ENCODE measurements at places on chromosomes 1 and 21. TPM values are rescaled to one million over a fixed set of nuclear protein-coding genes. Genes with fewer than 3 reads are reported as not detected.

- H3K4me3 ChIP-seq = no peak overlapping the region
- no peaks in the 10 kb centered on the region for H3K27me3 ChIP-seq
- no peaks in the 10 kb centered on the region for H3K36me3 ChIP-seq
Observed at GRCh38 chr1:198691063-198691462, 52.2 kb downstream of the PTPRC start.

THEM5 gene
- polyA plus RNA-seq = not detected

SNX7 gene
- 14.3 TPM for polyA plus RNA-seq

DNA sequence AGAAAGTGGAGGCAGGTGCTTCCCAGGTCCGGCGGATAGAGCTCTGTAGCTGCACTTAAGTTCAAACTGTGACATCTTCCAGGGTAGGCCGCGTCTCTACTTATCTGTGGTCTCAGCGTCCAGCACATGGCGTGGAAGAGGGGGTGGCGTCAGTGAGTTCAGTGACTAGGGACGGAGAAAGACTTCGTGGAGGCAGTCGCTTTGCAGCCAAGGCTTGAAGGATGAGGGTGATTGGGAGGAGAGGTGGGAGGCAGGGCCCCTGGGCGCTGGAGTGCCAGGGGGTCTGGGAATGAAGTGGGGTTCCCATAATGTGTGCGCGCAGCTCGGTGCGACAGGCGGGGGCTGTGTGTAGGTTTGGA is 444 bp upstream of the AGO1 start:
- H3K27me3 ChIP-seq = no peaks in the 10 kb centered on the region
- H3K36me3 ChIP-seq = no peaks in the 10 kb centered on the region
- H3K4me3 ChIP-seq = peak overlapping the region; percentile 99
- no peak overlapping the region for H3K27ac ChIP-seq
- DNase-seq = no peak

- no peak for DNase-seq
- H3K4me1 ChIP-seq = peaks cover 25% of the 10 kb centered on the region
- H3K4me3 ChIP-seq = no peak overlapping the region
- no peak overlapping the region for H3K27ac ChIP-seq
- H3K36me3 ChIP-seq = no peaks in the 10 kb centered on the region
- no peaks in the 10 kb centered on the region for H3K27me3 ChIP-seq
Observed at GRCh38 chr1:43303471-43304313, 2.9 kb downstream of the TIE1 start.

DNA sequence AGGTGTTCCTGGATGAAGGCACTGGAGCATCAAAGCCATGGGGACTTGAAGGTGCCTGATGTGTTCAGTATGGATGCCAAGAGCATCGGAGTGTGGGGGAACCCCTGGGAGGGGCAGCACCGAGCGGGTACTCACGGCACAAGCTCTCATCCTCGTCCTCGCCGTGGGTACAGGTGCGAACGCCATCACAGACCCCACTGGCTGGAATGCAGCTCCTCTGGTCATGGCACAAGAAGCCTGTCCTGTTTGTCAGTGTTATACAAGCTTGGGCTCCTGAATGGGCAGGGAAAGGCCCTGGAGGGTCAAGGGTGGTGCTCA is 6.0 kb downstream of the LDLRAD1 start:
- no peak overlapping the region for H3K27ac ChIP-seq
- H3K27me3 ChIP-seq = no peaks in the 10 kb centered on the region
- no peak overlapping the region for H3K4me3 ChIP-seq

- no peaks in the 10 kb centered on the region for H3K27me3 ChIP-seq
- peaks cover 19% of the 10 kb centered on the region for H3K4me1 ChIP-seq
- DNase-seq = no peak
- H3K4me3 ChIP-seq = no peak overlapping the region
Observed at GRCh38 chr1:160643138-160643537, 3.7 kb downstream of the SLAMF1 start.

LENEP gene
- not detected for polyA plus RNA-seq

FAM72A gene
- 11.1 TPM for polyA plus RNA-seq

- H3K27ac ChIP-seq = no peak overlapping the region
- DNase-seq = no peak
- H3K36me3 ChIP-seq = peaks cover 10% of the 10 kb centered on the region
- no peak overlapping the region for H3K4me3 ChIP-seq
Observed at GRCh38 chr1:61132645-61133334, 50.4 kb downstream of the NFIA start.

- no peak for DNase-seq
- no peak overlapping the region for H3K4me3 ChIP-seq
- no peaks in the 10 kb centered on the region for H3K27me3 ChIP-seq
- H3K27ac ChIP-seq = no peak overlapping the region
- H3K36me3 ChIP-seq = no peaks in the 10 kb centered on the region
Observed at GRCh38 chr21:28899744-28900143, 92.9 kb downstream of the LTN1 start.

DNA sequence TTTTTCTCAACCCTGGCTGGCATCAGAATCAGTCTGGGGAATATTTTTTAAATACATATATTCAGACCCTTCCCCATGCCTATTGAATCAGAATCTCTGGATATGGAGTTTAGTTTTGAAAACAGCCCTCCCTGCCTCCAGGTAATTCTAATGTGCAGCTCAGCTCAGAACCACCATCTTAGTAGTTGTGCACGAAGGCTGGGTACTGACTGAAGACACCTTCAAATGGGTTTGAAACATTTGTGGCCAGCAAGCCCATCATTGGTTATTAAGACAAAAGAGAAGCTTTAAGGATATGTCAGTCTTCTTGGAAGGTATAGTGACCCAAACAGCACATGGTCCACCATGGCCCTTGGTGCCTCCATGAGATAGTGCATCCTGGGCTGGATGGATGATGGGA is 7.1 kb downstream of the LRRC8D start:
- 0 out of 2 replicates have a peak, but pooled peaks cover 2% of the 10 kb centered on the region for H3K36me3 ChIP-seq
- no peaks in the 10 kb centered on the region for H3K27me3 ChIP-seq
- H3K4me3 ChIP-seq = no peak overlapping the region
- no peak for DNase-seq
- H3K4me1 ChIP-seq = peaks cover 85% of the 10 kb centered on the region

VPS26C gene
- polyA plus RNA-seq = 30.3 TPM

HMCN1 gene
- polyA plus RNA-seq = 0.03 TPM

- no peak overlapping the region for H3K27ac ChIP-seq
- H3K36me3 ChIP-seq = no peaks in the 10 kb centered on the region
- no peaks in the 10 kb centered on the region for H3K4me1 ChIP-seq
- peaks cover 42% of the 10 kb centered on the region for H3K27me3 ChIP-seq
Observed at GRCh38 chr1:212638492-212639151, 30.1 kb downstream of the ATF3 start.

CFAP45 gene
- polyA plus RNA-seq = not detected

- H3K27ac ChIP-seq = no peak overlapping the region
- DNase-seq = no peak
- H3K27me3 ChIP-seq = no peaks in the 10 kb centered on the region
- H3K4me3 ChIP-seq = no peak overlapping the region
- H3K4me1 ChIP-seq = no peaks in the 10 kb centered on the region
- no peaks in the 10 kb centered on the region for H3K36me3 ChIP-seq
Observed at GRCh38 chr21:45598109-45598508, 45.4 kb upstream of the PCBP3 start.

TNFAIP8L2 gene
- polyA plus RNA-seq = not detected

DNA sequence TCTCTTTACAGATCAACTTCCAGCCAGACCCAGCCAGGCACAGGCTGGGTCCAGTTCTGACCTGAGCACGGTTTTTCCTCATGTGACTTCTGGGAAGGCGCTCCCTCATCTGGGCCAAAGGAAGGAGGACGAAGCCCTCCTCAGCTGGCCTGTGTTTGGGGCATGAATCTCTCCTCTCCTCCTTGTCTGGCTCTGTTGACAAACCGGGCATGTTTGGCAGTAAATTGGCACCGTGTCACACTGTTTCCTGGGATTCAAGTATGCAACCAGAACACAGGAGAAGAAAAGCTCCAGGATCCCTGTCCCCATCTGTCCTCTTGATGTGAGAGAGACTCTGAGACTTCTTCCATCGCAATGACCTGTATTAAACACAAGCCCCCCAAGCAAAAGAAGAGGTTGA is 18.3 kb downstream of the NECAP2 start:
- H3K4me3 ChIP-seq = no peak overlapping the region
- no peak for DNase-seq
- H3K27ac ChIP-seq = no peak overlapping the region

- H3K4me1 ChIP-seq = no peaks in the 10 kb centered on the region
- DNase-seq = no peak
- H3K4me3 ChIP-seq = no peak overlapping the region
- no peak overlapping the region for H3K27ac ChIP-seq
Observed at GRCh38 chr1:220838578-220838977, 40.7 kb upstream of the HLX start.

DNA sequence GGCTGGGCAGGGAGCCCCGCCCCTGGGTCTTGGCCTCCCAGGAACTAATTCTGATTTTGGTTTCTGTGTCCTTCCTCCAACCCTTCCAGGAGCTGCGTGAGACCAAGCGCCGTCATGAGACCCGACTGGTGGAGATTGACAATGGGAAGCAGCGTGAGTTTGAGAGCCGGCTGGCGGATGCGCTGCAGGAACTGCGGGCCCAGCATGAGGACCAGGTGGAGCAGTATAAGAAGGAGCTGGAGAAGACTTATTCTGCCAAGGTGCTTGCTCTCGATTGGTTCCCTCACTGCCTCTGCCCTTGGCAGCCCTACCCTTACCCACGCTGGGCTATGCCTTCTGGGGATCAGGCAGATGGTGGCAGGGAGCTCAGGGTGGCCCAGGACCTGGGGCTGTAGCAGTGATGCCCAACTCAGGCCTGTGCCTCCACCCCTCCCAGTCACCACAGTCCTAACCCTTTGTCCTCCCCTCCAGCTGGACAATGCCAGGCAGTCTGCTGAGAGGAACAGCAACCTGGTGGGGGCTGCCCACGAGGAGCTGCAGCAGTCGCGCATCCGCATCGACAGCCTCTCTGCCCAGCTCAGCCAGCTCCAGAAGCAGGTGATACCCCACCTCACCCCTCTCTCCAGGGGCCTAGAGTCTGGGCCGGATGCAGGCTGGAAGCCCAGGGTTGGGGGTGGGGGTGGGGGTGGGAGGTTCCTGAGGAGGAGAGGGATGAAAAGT is 18.5 kb upstream of the SEMA4A start:
- no peaks in the 10 kb centered on the region for H3K27me3 ChIP-seq
- no peak for DNase-seq
- peaks cover 9% of the 10 kb centered on the region for H3K4me1 ChIP-seq
- H3K4me3 ChIP-seq = no peak overlapping the region

- no peaks in the 10 kb centered on the region for H3K27me3 ChIP-seq
- no peaks in the 10 kb centered on the region for H3K4me1 ChIP-seq
- H3K27ac ChIP-seq = no peak overlapping the region
- no peak for DNase-seq
- no peaks in the 10 kb centered on the region for H3K36me3 ChIP-seq
Observed at GRCh38 chr1:244349103-244349531, 102.6 kb downstream of the ADSS2 start.

GRCh38 chr1:20078711-20079110 is 8.7 kb downstream of the PLA2G5 start:
- no peak overlapping the region for H3K4me3 ChIP-seq
- no peak overlapping the region for H3K27ac ChIP-seq
- H3K27me3 ChIP-seq = peaks cover 29% of the 10 kb centered on the region
- no peaks in the 10 kb centered on the region for H3K36me3 ChIP-seq
- DNase-seq = no peak

GRCh38 chr1:224433041-224433691 is 1.4 kb downstream of the WDR26 start:
- H3K4me1 ChIP-seq = peaks cover 52% of the 10 kb centered on the region
- no peaks in the 10 kb centered on the region for H3K27me3 ChIP-seq
- no peak for DNase-seq
- H3K4me3 ChIP-seq = peak overlapping the region; percentile 89

GRCh38 chr1:54220004-54220811 is 20.2 kb downstream of the MRPL37 start:
- DNase-seq = peak; percentile 13
- peaks cover 27% of the 10 kb centered on the region for H3K4me1 ChIP-seq
- no peak overlapping the region for H3K4me3 ChIP-seq
- H3K27ac ChIP-seq = peak overlapping the region; percentile 8
- peaks cover 31% of the 10 kb centered on the region for H3K36me3 ChIP-seq
- no peaks in the 10 kb centered on the region for H3K27me3 ChIP-seq

DNA sequence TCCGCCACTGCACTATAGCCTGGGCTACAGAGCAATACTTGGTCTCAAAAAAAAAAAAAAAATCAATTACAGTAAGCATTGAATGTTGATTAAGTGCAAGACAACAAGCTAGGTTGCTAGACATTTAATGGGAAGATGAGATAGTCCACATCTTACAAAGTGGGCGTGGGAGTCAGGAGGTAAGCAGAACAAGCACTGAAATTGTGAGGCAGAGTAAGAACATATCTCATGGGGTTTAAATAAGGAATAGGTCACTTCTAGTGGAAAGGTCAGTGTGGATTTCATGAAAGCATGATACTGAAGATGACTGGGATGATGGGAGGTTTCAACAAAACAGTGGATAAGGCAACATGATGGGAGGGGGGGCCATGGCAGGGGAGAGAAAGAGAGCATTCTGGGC is 1.9 kb upstream of the OLFML2B start:
- no peak overlapping the region for H3K27ac ChIP-seq
- no peak for DNase-seq
- H3K4me3 ChIP-seq = no peak overlapping the region
- no peaks in the 10 kb centered on the region for H3K36me3 ChIP-seq
- peaks cover 52% of the 10 kb centered on the region for H3K27me3 ChIP-seq
- 0 out of 2 replicates have a peak, but pooled peaks cover 5% of the 10 kb centered on the region for H3K4me1 ChIP-seq

MPZ gene
- 26.7 TPM for polyA plus RNA-seq

GRCh38 chr1:219143735-219144134 is 29.9 kb upstream of the LYPLAL1 start:
- H3K4me3 ChIP-seq = no peak overlapping the region
- no peaks in the 10 kb centered on the region for H3K36me3 ChIP-seq
- no peaks in the 10 kb centered on the region for H3K4me1 ChIP-seq
- H3K27ac ChIP-seq = no peak overlapping the region
- no peak for DNase-seq

SLC9C2 gene
- not detected for polyA plus RNA-seq

DNA sequence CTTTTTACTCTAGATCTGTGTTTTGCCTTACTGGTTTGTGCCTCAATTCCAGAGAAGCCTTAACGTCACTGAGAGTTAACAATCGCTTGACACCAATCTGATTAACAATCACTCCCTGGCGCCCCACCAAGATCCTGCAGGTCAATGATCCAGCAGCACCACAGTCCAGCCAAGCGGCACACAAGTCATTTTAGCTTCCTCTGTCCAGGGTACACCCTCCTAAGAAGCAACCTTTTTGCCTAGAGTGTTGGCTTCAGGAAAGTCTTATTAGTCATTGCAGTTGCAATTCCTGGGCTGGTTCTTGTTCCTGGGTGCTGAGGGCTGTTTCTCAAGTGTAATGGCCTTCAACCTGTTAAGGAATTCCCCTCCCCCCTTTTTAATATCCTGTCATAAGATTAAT is 323.0 kb upstream of the USP25 start:
- H3K4me3 ChIP-seq = no peak overlapping the region
- peaks cover 3% of the 10 kb centered on the region for H3K4me1 ChIP-seq
- H3K27ac ChIP-seq = no peak overlapping the region
- no peaks in the 10 kb centered on the region for H3K27me3 ChIP-seq
- no peaks in the 10 kb centered on the region for H3K36me3 ChIP-seq

DNA sequence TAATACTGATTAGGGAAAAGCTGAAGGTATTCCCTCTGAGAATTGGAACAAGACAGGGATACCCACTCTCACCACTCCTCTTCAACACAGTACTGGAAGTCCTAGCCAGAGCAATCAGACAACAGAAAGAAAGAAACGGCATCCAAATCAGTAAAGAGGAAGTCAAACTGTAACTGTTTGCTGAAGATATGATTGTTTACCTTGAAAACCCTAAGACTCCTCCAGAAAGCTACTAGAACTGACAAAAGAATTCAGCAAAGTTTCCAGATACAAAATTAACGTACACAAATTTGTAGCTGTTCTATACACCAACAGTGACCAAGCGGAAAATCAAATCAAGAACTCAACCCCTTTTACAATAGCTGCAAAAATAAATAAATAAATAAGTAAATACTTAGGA is 78.6 kb downstream of the EXTL2 start:
- no peak for DNase-seq
- no peak overlapping the region for H3K27ac ChIP-seq
- H3K4me1 ChIP-seq = no peaks in the 10 kb centered on the region
